ENCODE measurements at places on chromosomes 13 and 19.
A peak's percentile ranks its signal among the peaks of the same experiment; 100 is the strongest.

DNA sequence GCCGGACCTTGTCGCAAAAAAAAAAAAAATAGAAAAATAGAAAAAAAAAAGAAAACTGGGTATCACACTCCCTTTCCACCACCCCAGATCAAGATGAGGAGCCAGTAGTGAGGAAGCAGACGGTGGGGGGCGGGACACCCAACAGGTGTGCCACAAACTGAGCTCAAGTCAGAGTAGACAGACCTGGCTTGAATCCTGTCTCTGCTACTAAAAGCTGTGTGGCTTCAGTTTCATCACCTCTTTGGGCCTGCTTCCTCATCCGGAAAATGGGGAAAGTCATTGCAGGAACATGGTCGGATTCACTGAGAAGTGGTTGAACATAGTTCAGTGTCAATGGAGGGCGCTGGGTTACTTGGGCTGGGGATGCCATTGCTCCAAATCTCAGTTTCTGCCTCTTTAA is 2.9 kb downstream of the HIF3A start:
- no peak for DNase-seq

GRCh38 chr13:107778094-107778493 is 437.2 kb downstream of the LIG4 start:
- DNase-seq = no peak

DNA sequence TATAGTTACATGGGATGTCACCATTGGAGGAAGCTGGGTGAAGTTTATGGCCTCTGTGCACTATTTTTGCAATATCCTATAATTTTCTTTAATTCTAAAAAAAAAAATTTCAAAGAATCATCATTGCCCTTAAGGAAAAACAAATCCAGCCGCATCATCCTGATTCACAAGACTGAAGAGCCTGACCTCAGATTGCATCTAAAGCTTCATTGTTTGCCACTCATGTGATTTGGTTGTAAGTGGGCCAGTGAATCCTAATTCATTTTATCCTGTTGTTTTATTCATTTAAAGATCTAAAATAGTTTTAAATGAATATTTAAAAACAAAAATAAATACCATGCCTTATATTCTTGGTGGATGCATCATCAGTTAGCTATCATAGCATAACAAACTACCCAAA is 504.5 kb downstream of the TBC1D4 start:
- DNase-seq = no peak

DNA sequence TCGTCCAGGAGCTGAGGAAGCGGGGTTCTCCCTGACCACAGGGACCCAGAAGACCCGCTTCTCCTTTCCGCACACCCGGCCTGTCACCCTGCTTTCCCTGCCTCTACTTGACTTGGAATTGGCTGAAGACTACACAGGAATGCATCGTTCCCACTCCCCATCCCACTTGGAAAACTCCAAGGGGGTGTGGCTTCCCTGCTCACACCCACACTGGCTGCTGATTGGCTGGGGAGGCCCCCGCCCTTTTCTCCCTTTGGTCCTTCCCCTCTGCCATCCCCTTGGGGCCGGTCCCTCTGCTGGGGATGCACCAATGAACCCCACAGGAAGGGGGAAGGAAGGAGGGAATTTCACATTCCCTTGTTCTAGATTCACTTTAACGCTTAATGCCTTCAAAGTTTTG is 18.9 kb downstream of the VASP start:
- DNase-seq = peak; percentile 46

DNA sequence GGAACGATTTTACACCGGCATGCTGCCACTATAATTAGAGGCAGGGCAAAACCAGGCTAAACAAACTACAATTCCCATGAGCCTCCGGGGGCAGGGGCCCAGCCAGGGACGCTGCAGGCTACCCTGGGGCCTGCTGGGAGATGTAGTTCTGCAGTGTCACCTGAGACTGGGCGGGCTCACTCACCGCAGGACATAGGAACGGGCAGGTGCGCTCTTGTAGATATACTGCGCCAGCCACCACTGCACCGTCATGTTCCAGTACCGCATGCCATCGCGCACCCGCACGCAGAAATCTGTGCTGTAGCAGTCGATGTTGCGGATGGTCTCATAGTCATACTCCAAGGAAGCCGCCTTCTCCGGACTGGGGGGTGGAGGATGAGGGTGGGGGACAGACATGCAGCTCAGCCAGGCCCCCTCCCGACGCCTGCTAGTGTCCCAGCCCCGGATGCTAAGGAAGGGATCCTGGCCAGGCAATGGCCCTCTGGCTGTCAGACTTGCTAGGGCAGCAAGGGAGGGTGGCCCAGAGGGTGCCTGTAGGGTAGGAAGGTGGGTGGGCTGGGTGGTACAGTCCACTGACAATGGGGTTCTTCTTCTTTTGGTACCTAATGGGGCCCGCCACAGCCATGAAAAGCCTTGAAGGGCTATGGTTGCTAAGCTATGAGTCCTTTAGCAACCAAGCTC is 5.8 kb upstream of the TMC4 start:
- DNase-seq = no peak

- DNase-seq = no peak
Observed at GRCh38 chr19:42323852-42324654, 1.4 kb upstream of the MEGF8 start.

- DNase-seq = no peak
Observed at GRCh38 chr13:58376775-58377174, 745.2 kb downstream of the PCDH17 start.

DNA sequence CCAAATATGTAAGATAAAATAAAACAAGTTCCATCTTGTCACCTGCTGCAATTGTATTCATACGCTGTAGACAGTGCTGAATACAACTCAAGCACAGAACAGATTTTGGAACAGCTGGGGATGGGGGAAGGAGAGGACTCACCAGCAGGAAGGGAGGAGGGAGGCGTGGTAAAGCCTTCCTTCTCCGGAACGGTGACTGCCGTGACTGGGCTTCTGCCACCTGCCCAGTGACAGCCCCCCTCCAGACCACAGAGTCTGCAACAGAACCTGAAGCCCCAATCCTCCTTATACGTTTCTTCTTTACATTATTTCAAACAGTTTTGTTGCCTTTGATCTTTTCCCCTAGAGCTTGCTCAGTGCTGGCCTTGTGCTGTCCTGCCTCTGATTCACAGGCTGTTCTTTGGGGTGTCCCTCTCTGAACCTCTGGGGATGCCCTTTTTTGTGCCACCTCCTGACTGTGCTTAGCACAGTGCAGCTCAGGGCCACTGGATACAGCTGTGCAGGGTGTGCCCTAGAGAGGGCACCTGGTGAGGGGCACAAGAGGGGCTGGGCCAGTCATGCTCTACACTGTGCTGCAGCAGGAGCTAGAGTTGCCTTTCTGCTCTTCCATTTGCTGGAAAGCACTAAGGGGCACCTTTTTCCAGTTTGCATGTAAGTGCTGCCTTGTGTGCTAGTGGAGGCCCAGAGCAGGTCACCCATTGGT is 213.0 kb downstream of the ZIC5 start:
- DNase-seq = no peak

DNA sequence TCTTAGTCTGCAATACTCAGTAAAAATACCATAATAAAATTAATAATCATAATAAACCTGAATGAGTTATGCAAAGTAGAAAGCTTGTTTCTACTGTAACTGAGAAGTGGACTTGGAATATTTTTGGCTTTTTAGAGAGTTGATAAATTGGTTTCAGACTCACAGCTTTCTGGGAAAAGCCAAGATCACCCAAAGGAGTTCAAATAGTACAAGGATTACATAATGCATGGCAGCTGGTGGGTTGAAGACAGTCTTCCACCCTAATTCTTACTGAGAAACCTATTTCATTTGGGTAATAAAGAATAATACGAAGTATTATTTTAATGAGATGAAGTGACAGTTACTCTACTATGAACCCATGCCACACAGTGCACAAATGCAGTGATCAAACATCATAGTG is 139.4 kb upstream of the KLF12 start:
- DNase-seq = no peak

- peak; percentile 67 for DNase-seq
Observed at GRCh38 chr13:76822698-76823267, 63.4 kb downstream of the KCTD12 start.

DNA sequence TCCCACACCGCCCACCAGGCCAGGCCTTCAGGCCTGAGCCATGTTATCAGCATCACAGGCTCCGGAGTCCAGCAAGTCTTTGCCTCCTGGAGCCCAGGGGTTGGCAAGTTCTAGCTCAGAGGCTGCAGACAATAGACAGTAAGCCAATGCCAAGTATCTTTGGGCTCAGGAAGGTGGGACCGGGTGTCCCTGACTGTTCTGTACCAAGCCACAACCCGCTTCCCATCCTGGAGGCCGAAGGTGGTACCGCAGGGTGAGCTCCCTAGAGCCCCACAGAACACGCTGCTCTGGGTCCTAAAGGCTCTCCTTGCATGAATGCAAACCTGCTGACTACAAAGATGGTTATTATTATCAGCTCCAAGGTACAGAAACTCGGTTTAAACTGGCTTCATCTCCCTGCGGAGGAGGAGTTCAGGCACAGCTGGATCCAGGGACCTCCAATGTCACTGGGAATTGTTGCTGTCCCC is 5.5 kb upstream of the FSTL3 start:
- no peak for DNase-seq

DNA sequence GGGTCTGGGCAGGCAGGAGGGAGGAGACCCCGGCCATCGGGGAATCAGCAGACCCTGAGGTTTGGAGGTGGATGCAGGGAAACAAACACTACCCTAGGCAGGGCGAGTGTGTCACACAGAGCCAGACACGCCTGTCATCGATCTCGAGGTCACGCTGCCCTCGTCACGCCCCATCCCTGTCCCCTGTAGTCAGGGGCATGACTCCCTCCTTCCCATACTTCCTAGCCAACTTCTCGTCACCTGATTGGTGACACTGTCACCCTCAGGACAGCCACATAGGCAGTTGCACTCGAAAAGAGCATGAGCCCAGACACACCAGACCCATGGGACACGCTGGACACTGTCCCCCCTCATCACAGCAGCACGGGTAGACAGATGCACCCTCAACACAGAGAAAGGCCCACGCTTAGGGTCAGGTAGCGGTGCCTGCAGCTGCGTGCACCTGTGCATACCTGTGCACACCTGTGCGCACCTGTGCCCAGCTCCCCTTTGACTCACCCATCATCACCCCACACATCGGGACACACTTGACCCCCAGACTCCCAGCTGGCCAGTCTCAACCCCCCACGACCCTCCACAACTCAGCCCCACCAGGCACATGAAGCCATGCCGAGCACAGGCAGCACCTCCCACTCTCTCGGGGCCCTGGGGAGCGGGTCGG is 11.9 kb downstream of the CILP2 start:
- no peak for DNase-seq

GRCh38 chr19:55241143-55241934 is 12.8 kb upstream of the TMEM86B start:
- no peak for DNase-seq

DNA sequence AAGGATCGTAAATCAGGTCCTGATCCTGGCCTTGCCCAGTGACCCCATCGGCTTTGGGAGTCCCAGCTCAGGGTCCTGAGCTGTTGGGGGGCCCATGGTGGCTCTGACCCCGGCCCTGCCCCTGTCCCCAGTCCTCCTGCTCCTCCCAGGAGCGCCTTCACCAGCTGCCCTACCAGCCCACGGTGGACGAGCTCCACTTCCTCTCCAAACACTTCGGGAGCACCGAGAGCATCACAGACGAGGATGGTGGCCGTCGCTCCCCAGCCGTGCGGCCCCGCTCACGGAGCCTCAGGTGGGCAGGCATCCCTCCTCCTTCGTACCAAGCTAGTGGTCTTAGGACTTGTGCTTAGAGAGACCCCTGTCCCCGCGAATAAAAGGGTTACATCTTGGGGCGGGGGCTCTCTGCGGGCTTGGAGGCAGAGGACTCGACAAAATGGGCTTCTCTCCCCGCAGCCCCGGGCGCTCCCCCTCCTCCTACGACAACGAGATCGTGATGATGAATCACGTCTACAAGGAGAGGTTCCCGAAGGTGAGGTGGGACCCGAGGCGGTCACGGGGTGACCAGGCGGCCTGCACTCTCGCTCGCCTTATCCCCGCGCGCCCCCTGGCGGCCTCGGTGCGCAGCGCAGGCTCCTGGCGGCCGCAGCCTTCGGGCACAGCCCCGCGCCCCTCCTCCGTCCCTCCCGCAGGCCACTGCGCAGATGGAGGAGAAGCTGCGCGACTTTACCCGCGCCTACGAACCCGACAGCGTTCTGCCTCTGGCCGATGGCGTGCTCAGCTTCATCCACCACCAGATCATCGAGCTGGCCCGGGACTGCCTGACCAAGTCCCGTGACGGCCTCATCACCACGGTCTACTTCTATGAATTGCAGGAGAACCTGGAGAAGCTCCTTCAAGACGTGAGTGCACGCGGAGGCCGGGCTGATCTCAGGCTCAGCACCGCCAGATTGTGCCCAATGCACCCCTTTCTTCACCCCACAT is 9.1 kb downstream of the MAST1 start:
- DNase-seq = peak; percentile 69

- DNase-seq = no peak
Observed at GRCh38 chr13:47294691-47295090, 397.8 kb upstream of the HTR2A start.

DNA sequence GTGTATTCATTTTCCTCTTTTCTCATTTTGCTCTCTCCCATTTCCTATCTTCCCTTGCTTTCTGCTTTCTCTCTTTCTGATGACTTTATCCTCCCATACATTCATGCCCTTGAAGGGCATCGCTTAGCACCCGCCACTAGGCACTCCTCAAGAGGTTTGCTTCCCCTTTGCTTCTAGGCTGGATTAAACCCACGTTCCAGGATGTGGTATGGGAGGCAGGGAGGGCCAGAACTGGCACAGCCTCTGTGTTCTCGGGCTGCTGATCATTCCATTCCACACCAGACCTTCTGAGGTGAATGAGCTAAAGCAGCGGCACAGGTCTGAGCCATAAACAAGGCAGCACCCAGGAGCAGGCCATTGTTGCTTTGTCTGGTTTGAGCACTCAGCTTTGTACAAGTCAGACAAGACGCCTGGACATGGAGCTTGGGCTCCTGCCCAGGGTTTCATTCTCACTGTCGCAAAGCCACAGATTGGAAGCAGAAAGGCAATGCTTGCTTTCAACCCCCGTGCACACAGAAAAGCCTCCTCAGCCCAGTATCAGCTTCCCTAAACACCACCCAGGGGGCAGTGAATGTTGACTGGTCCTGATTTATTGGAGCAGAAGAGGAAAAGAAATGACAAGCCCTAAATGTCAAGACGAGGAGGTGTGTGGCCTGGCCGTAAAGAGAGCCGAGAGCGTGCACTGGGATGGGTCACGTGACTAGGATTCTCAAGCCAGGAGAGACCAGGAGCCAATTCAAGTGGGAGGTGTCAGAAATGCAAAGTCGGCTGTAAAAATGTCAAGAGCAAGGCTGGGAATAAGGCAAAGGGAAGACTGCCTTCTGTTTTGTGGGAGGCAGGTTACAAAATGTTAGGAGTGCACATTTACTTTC is 218.0 kb upstream of the SERP2 start:
- DNase-seq = peak; percentile 28

GRCh38 chr19:35549174-35549788 is 3.9 kb downstream of the TMEM147 start:
- peak; percentile 47 for DNase-seq

- no peak for DNase-seq
Observed at GRCh38 chr19:57947088-57947418, 453 bp downstream of the ZNF256 start.
